ENCODE measurements at places on chromosomes 11 and 22.

DNA sequence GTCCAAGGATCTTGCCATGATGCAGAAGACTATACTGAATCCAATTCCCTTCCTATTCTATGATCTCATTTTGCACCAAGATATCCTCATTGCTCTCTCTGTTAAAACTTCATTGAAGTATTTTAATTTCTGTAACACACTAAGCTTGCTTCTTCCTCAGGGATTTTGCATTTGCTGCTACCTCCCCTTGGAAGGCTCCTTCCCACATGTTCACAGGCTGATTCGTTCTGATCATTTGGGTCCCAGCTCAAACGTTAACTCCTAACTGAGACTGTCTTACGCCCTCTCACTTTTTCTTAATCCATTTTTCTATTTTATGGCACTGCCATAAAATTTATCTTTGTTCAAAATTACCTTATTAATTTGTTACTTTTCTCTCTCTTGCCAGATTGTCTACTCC lies 713.0 kb upstream of the LRRC4C start:
- DNase-seq, result no peak

DNA sequence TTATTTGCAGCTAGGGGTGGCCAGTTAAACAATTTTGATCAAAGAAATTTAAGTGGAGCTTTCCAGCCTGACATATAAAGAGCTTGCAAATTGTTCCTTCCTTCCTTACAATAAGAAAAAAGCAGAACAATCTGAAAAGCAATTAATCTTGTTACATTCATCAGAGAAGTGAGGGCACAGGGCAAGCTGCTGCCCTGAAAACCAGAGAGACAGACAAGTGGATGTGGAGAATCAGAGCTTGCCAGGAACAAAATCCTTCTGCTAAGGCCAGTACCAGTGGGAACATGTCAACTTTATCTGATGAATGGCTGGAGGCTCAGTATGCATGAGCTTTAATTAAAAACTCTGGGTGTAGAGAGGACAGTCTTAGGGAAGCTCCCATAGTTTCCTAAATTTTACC lies 8.8 kb downstream of the CCDC179 start:
- no peak for DNase-seq

- no peak for DNase-seq
Observed at GRCh38 chr22:25702571-25703167, 39.3 kb upstream of the MYO18B start.

DNA sequence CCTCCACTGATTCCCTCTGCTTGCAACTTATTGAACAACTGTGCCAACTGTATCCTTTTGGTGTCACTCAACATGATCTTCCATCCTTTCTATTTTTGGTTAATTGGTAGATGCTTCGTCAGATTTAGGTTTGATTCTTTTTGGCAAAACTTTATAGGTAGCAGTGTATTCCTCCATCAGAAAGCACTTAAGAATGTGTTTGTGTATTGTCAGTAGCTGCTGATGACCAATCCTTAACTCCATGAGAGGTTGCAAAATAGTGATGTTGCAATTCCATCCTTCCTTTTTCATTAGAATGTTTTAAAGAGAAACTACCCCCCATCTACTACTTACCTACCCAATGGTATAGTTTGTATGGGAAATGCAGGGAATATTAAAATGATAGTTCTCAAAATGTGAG lies 22.1 kb downstream of the FAM76B start:
- DNase-seq, result no peak

- DNase-seq, result no peak
Observed at GRCh38 chr11:80929031-80929805, 1488.4 kb upstream of the TENM4 start.

GRCh38 chr11:107924306-107924705 lies 3.9 kb upstream of the RAB39A start:
- no peak for DNase-seq
